ENCODE measurements at places on chromosomes 2 and 18. TPM values are rescaled to one million over a fixed set of nuclear protein-coding genes. Genes with fewer than 3 reads are reported as not detected.

- H3K36me3 ChIP-seq, result no peaks in the 10 kb centered on the region
- no peak for DNase-seq
- no peak overlapping the region for H3K27ac ChIP-seq
- peaks cover 6% of the 10 kb centered on the region for H3K27me3 ChIP-seq
These were observed 112.1 kb upstream of the SIX2 start for GRCh38 chr2:45121236-45121927.

DNA sequence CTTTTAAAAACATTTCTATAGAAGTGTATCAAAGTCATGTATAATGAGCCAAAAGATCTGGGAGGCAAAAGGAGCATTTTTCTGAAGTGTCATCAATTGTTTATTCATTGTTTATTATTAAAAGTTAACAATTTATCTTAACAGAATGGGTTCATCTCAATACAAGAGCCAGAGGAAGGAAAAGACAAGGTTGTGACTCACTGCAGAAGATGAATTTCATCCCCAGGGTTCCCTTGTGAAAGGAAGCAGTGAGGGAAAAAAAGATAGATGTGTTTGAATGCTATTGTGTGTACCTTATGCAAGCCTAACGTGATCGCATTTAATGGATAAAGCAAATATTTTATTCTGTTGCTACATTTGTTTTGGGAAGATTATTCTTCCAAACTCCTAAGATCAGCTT lies 286.3 kb downstream of the PIEZO2 start:
- no peak overlapping the region for H3K27ac ChIP-seq
- DNase-seq, result no peak
- no peak overlapping the region for H3K4me3 ChIP-seq
- H3K27me3 ChIP-seq, result no peaks in the 10 kb centered on the region
- peaks cover 7% of the 10 kb centered on the region for H3K4me1 ChIP-seq

GRCh38 chr2:85584857-85585780 lies 888 bp downstream of the VAMP5 start:
- no peak overlapping the region for H3K4me3 ChIP-seq
- peaks cover 7% of the 10 kb centered on the region for H3K36me3 ChIP-seq
- DNase-seq, result no peak
- peaks cover 5% of the 10 kb centered on the region for H3K4me1 ChIP-seq
- H3K27me3 ChIP-seq, result no peaks in the 10 kb centered on the region

PLA2R1 gene
- 14.8 TPM for total RNA-seq

DNA sequence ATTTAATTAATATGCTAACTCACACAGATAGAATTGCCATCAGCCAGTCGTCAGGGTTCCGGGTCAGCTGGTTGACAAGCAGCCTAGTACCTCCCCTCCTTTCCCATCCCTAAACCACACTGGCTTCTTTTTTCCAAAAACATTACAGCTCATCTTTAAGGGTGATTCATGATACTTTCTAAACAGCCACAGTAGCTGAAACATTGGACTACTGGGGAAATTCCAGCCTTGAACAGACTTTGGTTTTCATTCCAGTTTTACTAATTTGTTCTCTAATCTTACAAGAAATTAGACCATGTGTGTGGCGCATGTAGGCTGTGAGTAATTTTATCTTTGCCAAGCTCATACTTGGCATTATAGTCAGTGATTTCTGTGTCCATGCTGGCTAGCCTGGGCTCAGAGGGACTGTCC lies 110.8 kb downstream of the FMNL2 start:
- no peaks in the 10 kb centered on the region for H3K36me3 ChIP-seq
- H3K4me1 ChIP-seq, result peaks cover 19% of the 10 kb centered on the region

TANC1 gene
- total RNA-seq, result 134 TPM

DNA sequence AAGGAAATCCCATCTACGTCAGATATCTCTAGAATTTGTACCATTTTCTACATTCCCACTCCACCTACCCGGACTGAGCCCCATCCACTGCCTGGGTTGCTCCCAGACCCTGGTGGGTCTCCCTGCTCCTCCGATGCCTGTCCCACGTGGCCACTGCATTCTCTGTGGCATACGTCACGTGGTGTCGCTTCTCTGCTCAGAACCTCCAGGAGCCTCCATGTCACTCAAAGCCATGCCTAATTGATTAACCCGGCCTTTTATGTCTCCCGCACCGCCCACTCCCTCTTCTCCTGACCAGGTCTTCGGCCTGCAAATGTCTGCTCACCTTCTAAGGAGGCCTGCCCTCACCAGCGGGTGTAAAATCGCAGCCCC lies 176.6 kb downstream of the HDAC4 start:
- H3K27ac ChIP-seq, result peak overlapping the region; percentile 87
- no peak for DNase-seq
- no peaks in the 10 kb centered on the region for H3K36me3 ChIP-seq
- H3K27me3 ChIP-seq, result no peaks in the 10 kb centered on the region

- H3K4me1 ChIP-seq, result no peaks in the 10 kb centered on the region
- no peak for DNase-seq
- no peak overlapping the region for H3K4me3 ChIP-seq
- H3K27me3 ChIP-seq, result peaks cover 3% of the 10 kb centered on the region
These were observed 63.7 kb upstream of the CYRIA start for GRCh38 chr2:16729335-16729734.

TCF23 gene
- 0.04 TPM for total RNA-seq

- no peak for DNase-seq
- H3K4me1 ChIP-seq, result no peaks in the 10 kb centered on the region
- H3K27me3 ChIP-seq, result no peaks in the 10 kb centered on the region
These were observed 40.8 kb downstream of the DSEL start for GRCh38 chr18:67475673-67476072.

DTNA gene
- 10.9 TPM for total RNA-seq

DNA sequence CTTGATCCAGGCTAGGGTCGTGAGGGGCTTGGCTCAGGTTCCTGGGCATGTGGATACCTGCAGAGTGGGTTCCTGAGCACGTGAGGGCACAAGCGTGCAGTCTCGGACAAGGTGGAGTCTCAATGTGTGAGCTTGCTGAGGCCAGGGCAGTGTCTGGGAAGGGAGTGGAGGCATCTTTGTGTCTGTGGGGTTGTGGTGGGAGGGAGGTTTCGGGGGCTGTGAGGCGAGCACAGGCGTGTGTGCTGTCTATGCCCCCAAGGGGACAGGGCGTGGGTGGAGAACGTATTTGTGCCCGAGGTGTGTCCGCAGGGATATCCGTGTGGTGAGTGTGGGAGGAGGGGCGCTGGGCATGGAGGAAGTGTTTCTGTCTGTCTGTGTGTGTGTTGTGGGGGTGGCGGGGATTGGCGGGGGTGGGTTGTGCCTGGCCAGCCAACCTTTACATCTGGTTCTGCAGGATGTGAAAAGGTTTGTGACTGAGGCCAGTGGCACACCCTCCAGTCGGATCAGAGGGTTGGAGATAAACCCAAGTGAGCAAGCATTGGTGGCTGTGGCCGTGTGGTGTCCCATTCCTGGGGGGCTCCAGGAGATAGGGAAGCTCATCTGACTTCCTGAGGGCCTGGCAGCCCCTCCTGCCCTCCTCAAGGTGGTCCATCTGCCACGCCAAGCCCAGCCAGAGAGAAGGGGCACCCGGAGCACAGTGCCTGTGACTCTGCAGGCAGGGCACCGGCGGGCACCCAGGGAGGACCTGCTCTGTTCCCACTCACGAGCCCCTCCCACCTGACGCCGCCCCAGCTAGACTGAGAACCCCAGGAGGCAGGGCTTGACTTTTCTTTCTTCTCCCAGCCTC lies 57.1 kb downstream of the ZFP36L2 start:
- peak overlapping the region; percentile 78 for H3K27ac ChIP-seq
- no peak overlapping the region for H3K4me3 ChIP-seq
- DNase-seq, result no peak
- H3K36me3 ChIP-seq, result no peaks in the 10 kb centered on the region
- peaks cover 35% of the 10 kb centered on the region for H3K4me1 ChIP-seq
- H3K27me3 ChIP-seq, result no peaks in the 10 kb centered on the region

DNA sequence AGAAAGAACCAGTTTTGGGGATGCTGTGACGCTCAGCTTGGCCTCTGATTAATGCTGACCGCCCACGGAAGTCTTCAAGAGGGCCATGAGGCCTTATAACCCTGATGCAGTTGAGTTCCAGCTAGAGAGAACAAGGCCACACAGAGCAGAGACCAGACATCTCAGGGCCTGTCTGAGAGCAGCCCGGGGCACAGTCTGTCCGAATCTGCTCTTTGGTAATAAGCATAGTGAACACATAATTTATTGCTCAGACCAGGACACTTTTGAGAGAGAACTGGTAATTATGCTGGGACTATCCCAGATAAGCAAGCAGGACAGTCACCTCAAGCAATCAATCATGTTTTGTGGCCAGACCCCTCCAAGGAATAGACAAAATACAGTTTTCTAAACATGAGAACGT lies 68.5 kb downstream of the STPG4 start:
- no peaks in the 10 kb centered on the region for H3K36me3 ChIP-seq
- no peak overlapping the region for H3K4me3 ChIP-seq
- DNase-seq, result no peak
- no peaks in the 10 kb centered on the region for H3K27me3 ChIP-seq
- peak overlapping the region; percentile 39 for H3K27ac ChIP-seq

UGT1A5 gene
- not detected for total RNA-seq

GLI2 gene
- total RNA-seq, result 67.0 TPM

- no peak for DNase-seq
- H3K4me1 ChIP-seq, result peaks cover 4% of the 10 kb centered on the region
- H3K36me3 ChIP-seq, result peaks cover 2% of the 10 kb centered on the region
- H3K27me3 ChIP-seq, result no peaks in the 10 kb centered on the region
- no peak overlapping the region for H3K27ac ChIP-seq
- H3K4me3 ChIP-seq, result no peak overlapping the region
These were observed 81.0 kb downstream of the NDUFA10 start for GRCh38 chr2:239943991-239944631.

- no peak overlapping the region for H3K4me3 ChIP-seq
- no peaks in the 10 kb centered on the region for H3K27me3 ChIP-seq
These were observed 268.0 kb downstream of the HDAC4 start for GRCh38 chr2:239132786-239133185.

MYO1B gene
- 74.6 TPM for total RNA-seq

DNA sequence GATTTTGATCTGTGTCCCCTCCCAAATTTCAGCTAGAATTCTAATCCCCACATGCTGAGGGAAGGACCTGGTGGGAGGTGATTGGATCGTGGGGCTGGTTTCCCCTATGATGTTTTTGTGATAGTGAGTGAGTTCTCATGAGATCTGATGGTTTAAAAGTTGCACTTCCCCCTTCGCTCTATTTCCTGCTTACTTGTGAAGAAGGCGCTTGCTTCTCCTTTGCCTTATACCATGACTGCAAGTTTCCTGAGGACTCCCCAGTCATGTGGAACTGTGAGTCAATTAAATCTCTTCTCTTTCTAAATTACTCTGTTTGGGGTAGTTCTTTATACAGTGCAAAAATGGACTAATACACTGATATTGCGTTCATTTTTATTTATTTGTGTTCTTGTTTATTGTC lies 636.8 kb upstream of the LINC00305 start:
- no peak for DNase-seq
- no peak overlapping the region for H3K4me3 ChIP-seq
- H3K27ac ChIP-seq, result no peak overlapping the region
- H3K4me1 ChIP-seq, result no peaks in the 10 kb centered on the region
- H3K27me3 ChIP-seq, result peaks cover 1% of the 10 kb centered on the region
- no peaks in the 10 kb centered on the region for H3K36me3 ChIP-seq

DNA sequence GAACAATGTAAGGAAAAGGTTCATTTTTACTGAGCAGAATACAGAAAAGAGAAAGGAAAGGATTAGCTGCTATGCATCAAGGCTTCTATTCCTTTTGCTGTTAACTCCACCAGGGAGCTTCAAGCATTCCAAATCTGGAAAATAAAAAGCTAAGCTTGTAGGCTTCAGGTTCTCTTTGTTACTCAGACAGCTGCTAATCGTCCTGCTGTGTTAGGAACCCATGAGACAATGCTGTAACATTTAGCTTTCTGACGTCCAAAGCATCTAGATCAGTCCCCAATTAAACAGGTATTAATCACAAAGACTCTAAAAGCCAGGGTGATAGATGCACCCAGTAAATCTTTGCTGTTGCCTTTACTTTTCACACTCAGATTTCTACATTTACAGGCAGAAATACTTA lies 103.8 kb downstream of the EPHA4 start:
- H3K4me3 ChIP-seq, result no peak overlapping the region
- no peak overlapping the region for H3K27ac ChIP-seq
- H3K4me1 ChIP-seq, result peaks cover 14% of the 10 kb centered on the region
- no peak for DNase-seq
- no peaks in the 10 kb centered on the region for H3K36me3 ChIP-seq

DNA sequence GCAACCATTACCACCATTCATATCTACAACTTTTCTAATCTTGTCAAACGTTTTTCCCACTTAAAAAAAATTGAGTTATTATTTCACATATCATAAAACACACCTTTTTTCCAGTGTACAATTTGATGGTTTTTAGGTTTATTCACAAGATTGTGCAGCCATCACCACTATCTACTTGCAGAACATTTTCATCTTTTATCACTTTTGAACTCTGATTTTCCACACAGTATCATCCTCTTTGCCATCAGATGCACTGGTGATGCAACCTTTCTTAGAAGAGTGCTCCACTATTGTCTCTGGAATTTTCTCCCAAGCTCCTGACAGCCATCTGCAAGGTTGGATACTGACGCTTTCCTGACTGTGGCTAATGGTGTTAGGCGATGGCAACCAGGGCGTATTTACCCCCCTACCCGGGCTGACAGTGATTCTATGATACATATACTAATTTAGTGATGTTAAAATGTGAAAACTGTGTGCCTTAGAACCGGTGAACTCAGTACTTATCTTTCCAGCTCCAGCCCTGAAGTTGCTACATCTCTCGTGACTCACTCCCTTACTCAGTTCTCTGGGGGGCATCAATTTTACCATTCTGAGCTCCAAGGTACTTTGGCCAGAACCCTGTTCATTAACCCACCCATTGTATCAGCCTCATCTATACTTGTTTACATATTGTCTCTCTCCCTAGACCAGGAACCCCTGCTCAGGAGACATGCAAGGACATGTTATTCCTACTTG lies 105.4 kb upstream of the SPRED2 start:
- H3K27me3 ChIP-seq, result peaks cover 2% of the 10 kb centered on the region
- no peak for DNase-seq
- H3K4me1 ChIP-seq, result no peaks in the 10 kb centered on the region
- H3K36me3 ChIP-seq, result no peaks in the 10 kb centered on the region
- H3K4me3 ChIP-seq, result no peak overlapping the region

DNA sequence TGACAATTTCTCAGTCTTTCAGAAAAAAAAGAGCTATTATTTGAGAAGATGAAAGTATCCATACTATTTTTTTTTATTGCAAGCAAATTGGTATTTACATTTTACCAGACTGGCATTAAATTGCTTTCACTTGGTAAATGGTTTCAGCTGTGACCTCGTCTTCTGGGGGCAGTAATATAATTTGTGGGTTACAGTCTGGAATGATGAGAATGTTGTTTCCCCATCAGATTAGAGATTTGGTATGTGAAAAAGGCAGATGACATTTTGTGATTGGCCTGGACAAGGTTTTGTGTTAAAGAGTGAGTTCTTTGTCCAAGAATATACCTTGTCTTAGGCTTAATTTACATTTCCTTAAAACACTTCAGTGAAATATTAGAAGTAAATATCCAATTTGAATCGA lies 390.1 kb upstream of the ST6GAL2 start:
- H3K4me3 ChIP-seq, result no peak overlapping the region
- no peaks in the 10 kb centered on the region for H3K36me3 ChIP-seq
- no peak for DNase-seq
- peaks cover 31% of the 10 kb centered on the region for H3K4me1 ChIP-seq
- H3K27me3 ChIP-seq, result no peaks in the 10 kb centered on the region

Measured in mesothelial cell of epicardium (in vitro differentiated cells).